ENCODE measurements at places on chromosomes 1 and 21.

DNA sequence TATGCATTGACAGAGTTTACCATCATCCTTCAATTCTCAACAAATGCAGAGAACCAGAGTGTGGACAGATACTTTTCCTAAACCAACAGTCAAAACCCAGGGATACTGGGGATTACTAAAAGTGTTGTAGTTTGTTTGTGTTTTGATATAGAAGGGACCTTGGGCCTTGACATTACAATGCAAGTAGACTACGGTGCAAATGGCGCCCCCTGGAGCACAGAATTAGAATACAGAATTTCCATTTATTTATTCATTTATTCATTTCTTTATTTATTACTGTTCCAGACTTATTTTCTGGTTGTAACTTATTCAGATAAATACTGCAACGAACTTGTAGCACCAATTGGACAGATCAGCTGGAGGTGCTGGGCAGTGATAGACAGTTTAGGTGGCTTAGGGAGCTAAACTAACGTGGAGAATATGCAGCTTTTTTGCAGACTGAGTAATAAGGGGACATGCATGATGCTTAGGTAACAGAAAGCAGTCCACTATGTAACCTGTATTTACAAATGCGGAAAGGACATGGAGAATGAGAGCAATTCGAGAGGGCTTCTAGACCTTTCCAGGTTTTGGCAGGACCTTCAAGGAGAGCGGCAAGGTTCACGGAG lies 42.6 kb downstream of the KIRREL1 start:
- no peak for DNase-seq

- DNase-seq = no peak
These were observed 184.4 kb downstream of the MRPL39 start for GRCh38 chr21:25422610-25423608.

DNA sequence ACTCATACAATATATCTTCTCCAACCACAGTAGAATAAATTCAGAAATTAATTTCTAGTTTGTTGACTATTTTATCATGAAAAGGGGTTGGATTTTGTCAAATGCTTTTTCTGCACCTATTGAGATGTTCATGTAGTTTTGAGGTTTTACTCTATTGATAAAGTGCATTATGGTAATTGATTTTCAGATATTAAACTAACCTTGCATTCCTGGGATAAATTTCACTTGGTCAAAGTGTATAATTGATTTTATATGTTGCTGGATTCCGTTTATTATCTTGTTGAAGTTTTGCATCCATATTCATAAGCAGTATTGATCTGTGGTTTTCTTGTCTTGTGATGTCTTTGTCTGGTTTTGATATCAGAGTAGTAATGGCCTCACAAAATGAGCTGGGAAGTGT lies 34.4 kb upstream of the HYI start:
- DNase-seq = no peak

DNA sequence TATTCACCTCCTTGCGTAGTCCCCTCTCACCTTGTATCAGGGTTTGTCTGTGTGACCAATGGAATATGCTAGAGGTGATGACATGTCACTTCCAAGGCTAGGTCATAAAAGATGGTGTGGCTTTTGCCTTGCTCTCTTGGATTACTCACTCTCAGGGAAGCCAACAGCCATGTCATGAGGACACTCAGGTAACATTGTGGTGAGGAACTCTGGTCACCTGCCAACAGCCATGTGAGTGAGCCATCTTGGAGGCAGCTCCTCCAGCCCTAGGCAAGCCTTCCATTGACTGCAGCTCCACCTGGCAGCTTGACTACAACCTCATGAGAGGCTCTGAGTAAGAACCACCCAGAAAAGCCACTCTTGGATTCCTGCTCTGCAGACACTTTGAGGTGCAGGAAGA lies 11.0 kb upstream of the HEYL start:
- DNase-seq = no peak

DNA sequence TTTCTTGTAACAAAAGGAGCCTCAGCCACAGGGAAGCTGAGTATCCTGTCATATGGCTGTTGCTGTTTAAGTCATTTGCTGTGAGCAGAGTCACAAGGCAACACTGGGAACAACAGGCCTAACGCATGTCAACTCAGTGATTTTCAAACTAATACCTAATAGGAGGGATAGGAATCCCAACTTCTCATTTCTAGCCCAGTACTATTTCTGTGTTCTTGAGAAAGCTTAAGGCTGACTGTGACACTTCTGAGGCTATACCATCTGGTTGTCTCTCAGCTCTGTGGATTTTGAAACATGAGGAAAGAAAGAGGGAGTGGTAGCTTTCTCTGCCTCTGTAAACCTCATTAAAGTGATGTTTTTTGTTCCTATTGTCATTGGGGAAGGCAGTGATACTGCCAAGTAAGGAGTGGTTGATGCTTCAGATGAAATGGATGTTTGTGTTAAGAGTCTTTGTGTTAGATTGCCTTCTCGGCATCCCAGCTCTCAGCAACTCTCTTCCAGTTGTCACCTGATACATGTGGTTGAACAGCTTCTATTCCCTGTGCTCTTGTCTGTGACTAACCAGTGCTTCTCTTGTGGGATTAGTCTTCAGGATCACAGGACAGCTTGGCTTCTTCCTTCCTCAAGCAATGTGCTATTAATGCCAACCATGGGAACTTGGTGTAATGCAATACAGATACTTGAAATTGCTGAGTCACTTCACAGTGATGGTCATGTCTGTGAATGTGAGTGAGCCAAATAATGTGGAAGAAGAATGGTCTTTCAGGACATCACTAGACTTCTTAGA lies 166.8 kb upstream of the IVNS1ABP start:
- no peak for DNase-seq

GRCh38 chr1:4978660-4979390 lies 324.4 kb downstream of the AJAP1 start:
- no peak for DNase-seq

Data from stimulated activated CD4-positive, alpha-beta T cell treated with anti-CD3 and anti-CD28 coated beads, Interleukin-1b, Interleukin-23, amount 100 ng/mL, for 24 hours (primary cell).